Stomach (tissue), 19 donors: ENCODE measurements at places on chromosomes 4 and X. TPM values are rescaled to one million over a fixed set of nuclear protein-coding genes. Genes with fewer than 3 reads are reported as not detected.
A peak's percentile ranks its signal among the peaks of the same experiment; 100 is the strongest.

DNA sequence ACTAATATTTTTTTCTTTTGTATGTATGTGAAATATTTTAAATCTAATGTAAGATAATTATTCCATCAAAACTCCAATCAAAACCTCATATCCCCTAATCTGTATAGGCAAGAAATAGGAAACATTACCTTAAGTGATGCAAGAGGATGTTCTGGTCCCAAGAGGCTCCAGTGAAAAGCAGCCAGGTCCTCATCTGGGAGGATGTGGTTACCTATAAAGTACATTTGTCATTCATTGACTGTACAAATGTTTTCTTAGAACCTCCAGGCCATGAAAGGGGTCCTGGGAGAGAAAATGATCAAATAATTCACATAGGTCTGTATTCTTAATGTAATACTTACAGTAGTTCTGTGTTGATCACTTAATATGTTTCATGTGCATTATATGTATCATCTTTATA, 25.5 kb downstream of the FAM120C start:
- H3K27ac ChIP-seq = no peak overlapping the region
- H3K27me3 ChIP-seq = no peaks in the 10 kb centered on the region
- peaks cover 7% of the 10 kb centered on the region for H3K36me3 ChIP-seq
- H3K4me3 ChIP-seq = no peak overlapping the region
- DNase-seq = no peak

The MAGEA11 gene
- not detected for polyA plus RNA-seq

- H3K27ac ChIP-seq = peak overlapping the region; percentile 52
- H3K27me3 ChIP-seq = no peaks in the 10 kb centered on the region
- H3K4me1 ChIP-seq = peaks cover 37% of the 10 kb centered on the region
- H3K36me3 ChIP-seq = peaks cover 48% of the 10 kb centered on the region
- DNase-seq = peak; percentile 93
Measured at GRCh38 chr4:1351854-1352566, 5.0 kb downstream of the UVSSA start.

- H3K4me1 ChIP-seq = no peaks in the 10 kb centered on the region
- no peak overlapping the region for H3K27ac ChIP-seq
- no peaks in the 10 kb centered on the region for H3K36me3 ChIP-seq
- H3K27me3 ChIP-seq = no peaks in the 10 kb centered on the region
- no peak overlapping the region for H3K4me3 ChIP-seq
Measured at GRCh38 chr4:104188301-104188700, 306.4 kb downstream of the CXXC4 start.

- H3K27ac ChIP-seq = no peak overlapping the region
- no peak overlapping the region for H3K4me3 ChIP-seq
- no peaks in the 10 kb centered on the region for H3K27me3 ChIP-seq
- H3K36me3 ChIP-seq = no peaks in the 10 kb centered on the region
- H3K4me1 ChIP-seq = no peaks in the 10 kb centered on the region
Measured at GRCh38 chrX:110381216-110381615, 22.6 kb downstream of the RTL9 start.

DNA sequence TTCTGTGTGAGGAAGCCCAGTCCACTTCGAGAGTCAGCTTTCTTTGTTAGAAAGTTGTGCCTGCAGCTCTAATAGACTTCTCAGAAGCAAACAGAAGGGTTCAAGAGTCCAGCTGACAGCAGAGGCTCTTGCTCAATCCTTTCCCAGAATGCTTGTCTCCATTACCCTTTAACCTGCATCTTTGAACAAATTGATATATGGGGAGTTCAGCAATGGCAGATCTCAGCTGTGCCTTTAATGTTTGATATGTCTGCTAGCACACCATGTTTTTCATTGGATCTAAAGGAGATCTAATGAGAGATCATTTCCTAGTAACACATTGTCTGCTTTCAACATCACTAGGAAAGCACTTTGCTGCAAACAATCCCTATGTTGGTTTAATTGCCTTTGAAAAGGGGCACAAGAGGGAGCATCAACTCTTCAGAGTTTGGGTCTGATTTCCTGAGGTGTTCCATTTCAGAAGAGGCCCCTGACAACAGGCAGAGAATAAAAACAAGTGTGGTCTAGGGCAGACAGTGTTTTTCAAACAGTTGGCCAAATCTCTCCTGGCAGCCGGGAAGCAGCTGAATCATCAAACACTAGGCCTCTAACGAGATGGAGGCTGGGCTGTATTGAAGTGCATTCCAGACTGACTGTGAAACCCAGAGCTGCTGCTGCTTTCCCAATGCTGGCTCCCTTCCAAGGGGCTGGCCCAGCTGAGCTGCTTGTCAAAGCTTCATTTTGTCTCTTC, 55.5 kb downstream of the LUZP4 start:
- no peaks in the 10 kb centered on the region for H3K36me3 ChIP-seq
- peak overlapping the region; percentile 24 for H3K27ac ChIP-seq
- H3K27me3 ChIP-seq = no peaks in the 10 kb centered on the region
- H3K4me3 ChIP-seq = no peak overlapping the region

GRCh38 chrX:479273-479981, 92.7 kb upstream of the PPP2R3B start:
- H3K4me1 ChIP-seq = no peaks in the 10 kb centered on the region
- H3K27me3 ChIP-seq = peaks cover 17% of the 10 kb centered on the region
- no peak for DNase-seq
- no peak overlapping the region for H3K4me3 ChIP-seq
- H3K36me3 ChIP-seq = no peaks in the 10 kb centered on the region

- no peak for DNase-seq
- no peaks in the 10 kb centered on the region for H3K36me3 ChIP-seq
- H3K4me1 ChIP-seq = no peaks in the 10 kb centered on the region
- no peak overlapping the region for H3K4me3 ChIP-seq
- no peak overlapping the region for H3K27ac ChIP-seq
- H3K27me3 ChIP-seq = no peaks in the 10 kb centered on the region
Measured at GRCh38 chr4:132513491-132513890, 635.6 kb upstream of the PCDH10 start.

The RASSF6 gene
- polyA plus RNA-seq = 5.0 TPM

The MSN gene
- 50.0 TPM for polyA plus RNA-seq

DNA sequence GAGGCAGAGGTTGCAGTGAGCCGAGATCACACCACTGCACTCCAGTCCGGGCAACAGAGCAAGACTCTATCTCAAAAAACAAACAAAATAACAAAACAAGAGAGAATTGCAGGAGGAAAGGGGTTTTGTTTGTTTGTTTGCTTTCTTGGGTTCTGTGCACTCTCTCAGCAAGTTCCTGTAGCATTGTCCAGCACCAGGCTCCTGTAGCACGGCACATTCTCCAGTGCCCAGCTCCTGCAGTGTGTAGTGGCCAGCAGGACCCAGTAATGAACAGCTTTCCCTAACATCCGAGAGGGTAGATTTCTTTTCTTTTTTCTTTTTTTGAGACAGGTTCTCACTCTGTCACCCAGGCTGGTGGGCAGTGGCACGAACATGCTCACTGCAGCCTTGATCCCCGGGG, 60.5 kb upstream of the USP9X start:
- peaks cover 19% of the 10 kb centered on the region for H3K27me3 ChIP-seq
- no peak overlapping the region for H3K4me3 ChIP-seq
- no peak overlapping the region for H3K27ac ChIP-seq
- H3K4me1 ChIP-seq = no peaks in the 10 kb centered on the region
- no peaks in the 10 kb centered on the region for H3K36me3 ChIP-seq

The GUCY1A1 gene
- 4.1 TPM for polyA plus RNA-seq

DNA sequence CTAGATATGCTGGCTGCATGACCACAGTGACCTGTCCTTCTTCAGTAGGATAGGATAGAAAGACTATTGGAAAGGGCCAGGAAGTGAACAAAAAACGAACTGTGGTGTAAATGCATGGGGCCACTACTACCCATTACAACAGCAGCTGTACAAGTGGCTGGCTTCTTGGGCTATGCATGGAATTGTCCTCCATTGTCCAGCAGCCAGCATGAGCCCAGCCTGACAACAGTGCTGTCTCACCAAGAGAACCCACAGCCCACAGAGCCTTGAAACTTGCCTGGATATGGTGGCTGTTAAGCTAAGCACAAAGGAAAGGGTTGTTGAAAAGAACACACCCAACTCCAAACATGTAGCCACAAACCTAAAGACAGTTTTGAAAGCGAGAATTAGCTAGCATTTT, 330.2 kb upstream of the F9 start:
- H3K27ac ChIP-seq = no peak overlapping the region
- DNase-seq = no peak
- H3K36me3 ChIP-seq = no peaks in the 10 kb centered on the region
- H3K4me1 ChIP-seq = no peaks in the 10 kb centered on the region
- peaks cover 16% of the 10 kb centered on the region for H3K27me3 ChIP-seq
- no peak overlapping the region for H3K4me3 ChIP-seq

The GAGE12E gene
- not detected for polyA plus RNA-seq

DNA sequence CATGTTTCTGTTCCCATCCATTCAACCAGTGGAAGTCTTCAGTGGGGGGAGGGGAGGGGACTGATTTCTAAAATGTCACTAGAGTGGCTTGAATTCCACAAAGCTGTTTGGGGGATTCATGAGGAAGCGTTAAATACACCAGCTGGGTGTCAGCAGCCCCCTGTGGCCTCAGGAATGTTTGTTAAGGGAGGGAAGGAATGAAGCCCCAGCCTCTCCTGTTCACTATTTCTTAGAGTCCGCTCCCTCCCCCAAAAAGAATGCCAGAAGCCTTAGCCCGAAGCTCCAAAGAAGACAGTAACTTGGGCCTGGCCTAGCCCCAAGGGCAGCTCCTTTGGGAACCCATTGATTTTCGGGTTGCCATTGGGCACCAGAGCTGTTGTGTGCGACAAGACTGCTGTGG, 3.3 kb downstream of the SHROOM2 start:
- peaks cover 33% of the 10 kb centered on the region for H3K27me3 ChIP-seq
- H3K4me1 ChIP-seq = peaks cover 25% of the 10 kb centered on the region
- H3K36me3 ChIP-seq = no peaks in the 10 kb centered on the region
- H3K27ac ChIP-seq = no peak overlapping the region
- no peak for DNase-seq

DNA sequence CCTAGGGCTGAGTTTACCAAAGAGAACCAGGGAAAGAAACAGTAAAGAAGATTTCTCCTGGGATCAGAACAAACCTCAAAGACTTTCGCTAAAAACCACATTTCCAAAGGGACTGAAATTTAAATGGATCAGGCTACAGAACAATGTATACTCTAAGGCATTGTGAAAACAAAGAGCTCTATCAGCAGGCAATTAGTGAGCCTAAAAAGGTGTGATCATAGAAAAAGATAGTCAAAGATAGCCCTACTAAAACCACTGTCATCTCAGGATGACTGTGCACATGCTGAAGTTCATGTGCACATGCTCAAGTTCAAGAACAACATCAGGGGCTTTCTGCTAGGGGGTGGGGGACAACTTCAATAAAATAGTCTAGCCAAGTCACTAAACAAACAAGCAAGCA, 12.9 kb upstream of the SMIM10L2A start:
- H3K27ac ChIP-seq = no peak overlapping the region
- DNase-seq = no peak
- no peaks in the 10 kb centered on the region for H3K36me3 ChIP-seq
- no peaks in the 10 kb centered on the region for H3K27me3 ChIP-seq
- H3K4me1 ChIP-seq = no peaks in the 10 kb centered on the region
- H3K4me3 ChIP-seq = no peak overlapping the region

- H3K4me3 ChIP-seq = no peak overlapping the region
- no peaks in the 10 kb centered on the region for H3K4me1 ChIP-seq
- no peak overlapping the region for H3K27ac ChIP-seq
- H3K27me3 ChIP-seq = no peaks in the 10 kb centered on the region
Measured at GRCh38 chr4:34469516-34469915, 1774.8 kb downstream of the ARAP2 start.

GRCh38 chrX:40449956-40450706, 130.6 kb upstream of the ATP6AP2 start:
- no peaks in the 10 kb centered on the region for H3K36me3 ChIP-seq
- H3K27ac ChIP-seq = no peak overlapping the region
- no peaks in the 10 kb centered on the region for H3K4me1 ChIP-seq
- H3K4me3 ChIP-seq = no peak overlapping the region
- no peaks in the 10 kb centered on the region for H3K27me3 ChIP-seq

GRCh38 chr4:86855572-86855971, 6.4 kb upstream of the SLC10A6 start:
- no peak overlapping the region for H3K27ac ChIP-seq
- no peaks in the 10 kb centered on the region for H3K27me3 ChIP-seq
- H3K36me3 ChIP-seq = no peaks in the 10 kb centered on the region
- no peaks in the 10 kb centered on the region for H3K4me1 ChIP-seq

GRCh38 chr4:185534866-185535611, at the start of gene PDLIM3:
TSS of gene PDLIM3 (minus strand) at chr4:185535507. CDS start at chr4:185535434, 73 bp downstream.
- peaks cover 16% of the 10 kb centered on the region for H3K4me1 ChIP-seq
- H3K27ac ChIP-seq = peak within 1 kb of the TSS; percentile 87
- H3K27me3 ChIP-seq = peaks cover 21% of the 10 kb centered on the region
- peak within 1 kb of the TSS; percentile 72 for H3K4me3 ChIP-seq
- H3K36me3 ChIP-seq = no peaks in the 10 kb centered on the region
- DNase-seq = peak; percentile 90

GRCh38 chr4:106893395-106893881, 142.7 kb downstream of the DKK2 start:
- H3K36me3 ChIP-seq = no peaks in the 10 kb centered on the region
- no peak for DNase-seq
- no peaks in the 10 kb centered on the region for H3K27me3 ChIP-seq
- H3K4me3 ChIP-seq = no peak overlapping the region

The PNMA6A gene
- 0.44 TPM for polyA plus RNA-seq

DNA sequence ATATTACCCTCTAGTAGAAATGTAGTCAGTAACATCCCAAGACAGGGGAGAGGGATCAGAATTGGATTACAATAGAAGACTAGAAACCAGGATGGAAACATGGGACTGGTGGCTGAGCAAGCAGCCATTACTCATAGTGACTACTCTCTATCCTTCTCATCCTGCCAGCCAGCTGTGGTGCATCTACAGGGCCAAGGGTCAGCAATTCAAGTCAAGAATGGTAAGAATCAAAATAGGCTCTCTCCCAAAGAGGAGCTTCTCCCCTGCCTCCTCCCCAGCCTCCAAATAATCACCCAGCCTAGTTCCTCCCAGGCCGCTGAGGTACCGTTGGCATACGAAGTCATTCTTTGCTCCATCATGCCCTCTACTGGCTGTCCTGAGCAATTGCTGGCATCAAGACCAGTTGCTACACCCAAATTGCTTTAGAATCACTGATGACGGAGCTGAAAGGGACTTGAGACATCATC, 19.4 kb downstream of the AWAT2 start:
- H3K27me3 ChIP-seq = no peaks in the 10 kb centered on the region
- H3K27ac ChIP-seq = no peak overlapping the region
- DNase-seq = peak; percentile 43
- H3K4me3 ChIP-seq = no peak overlapping the region
- H3K4me1 ChIP-seq = no peaks in the 10 kb centered on the region

- H3K27ac ChIP-seq = no peak overlapping the region
- no peaks in the 10 kb centered on the region for H3K27me3 ChIP-seq
- no peak for DNase-seq
- no peaks in the 10 kb centered on the region for H3K36me3 ChIP-seq
Measured at GRCh38 chrX:123846577-123847038, 13.2 kb upstream of the XIAP start.

- peaks cover 55% of the 10 kb centered on the region for H3K4me1 ChIP-seq
- peak overlapping the region; percentile 78 for H3K4me3 ChIP-seq
- no peaks in the 10 kb centered on the region for H3K27me3 ChIP-seq
- peak overlapping the region; percentile 99 for H3K27ac ChIP-seq
- no peaks in the 10 kb centered on the region for H3K36me3 ChIP-seq
Measured at GRCh38 chr4:113760094-113760794, 1.3 kb downstream of the CAMK2D start.

The PAGE4 gene
- polyA plus RNA-seq = not detected

GRCh38 chr4:133146574-133147241, 2.4 kb upstream of the PCDH10 start:
- no peaks in the 10 kb centered on the region for H3K36me3 ChIP-seq
- H3K4me1 ChIP-seq = peaks cover 53% of the 10 kb centered on the region
- H3K27me3 ChIP-seq = peaks cover 75% of the 10 kb centered on the region
- H3K4me3 ChIP-seq = peak overlapping the region; percentile 43
- no peak overlapping the region for H3K27ac ChIP-seq

- H3K27ac ChIP-seq = no peak overlapping the region
- no peak for DNase-seq
- H3K4me1 ChIP-seq = no peaks in the 10 kb centered on the region
- no peaks in the 10 kb centered on the region for H3K27me3 ChIP-seq
Measured at GRCh38 chr4:168524006-168524405, 27.2 kb downstream of the PALLD start.
